Stimulated activated naive CD4-positive, alpha-beta T cell treated with Interleukin-2 at 50 U/mL for 16 hours (primary cell): ENCODE measurements at places on chromosomes 2 and 18.

DNA sequence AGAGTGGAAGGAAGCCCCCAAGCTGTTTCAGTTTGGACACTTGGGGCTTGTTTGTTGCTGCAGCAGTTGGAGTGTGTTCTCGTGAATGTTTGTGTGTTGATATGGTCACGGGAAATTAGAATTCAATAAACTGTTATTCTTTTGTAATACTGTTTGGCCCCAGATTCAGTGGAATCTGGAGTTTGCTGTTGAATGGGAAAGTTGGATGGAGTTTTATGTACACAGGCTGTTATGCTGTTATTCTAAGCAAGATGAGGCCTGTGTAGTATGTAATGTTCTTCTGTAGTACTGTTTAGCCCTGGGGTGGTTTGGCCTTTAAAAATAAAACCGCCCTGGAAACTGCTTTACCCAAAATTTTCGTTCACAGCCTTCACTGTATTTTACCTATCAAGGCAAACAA, 810.4 kb upstream of the HS6ST1 start:
- DNase-seq, result no peak

- DNase-seq, result peak; percentile 5
Observed at GRCh38 chr2:29309090-29310029, 194.1 kb downstream of the CLIP4 start.

- no peak for DNase-seq
Observed at GRCh38 chr2:123370186-123370585, 654.9 kb upstream of the CNTNAP5 start.

DNA sequence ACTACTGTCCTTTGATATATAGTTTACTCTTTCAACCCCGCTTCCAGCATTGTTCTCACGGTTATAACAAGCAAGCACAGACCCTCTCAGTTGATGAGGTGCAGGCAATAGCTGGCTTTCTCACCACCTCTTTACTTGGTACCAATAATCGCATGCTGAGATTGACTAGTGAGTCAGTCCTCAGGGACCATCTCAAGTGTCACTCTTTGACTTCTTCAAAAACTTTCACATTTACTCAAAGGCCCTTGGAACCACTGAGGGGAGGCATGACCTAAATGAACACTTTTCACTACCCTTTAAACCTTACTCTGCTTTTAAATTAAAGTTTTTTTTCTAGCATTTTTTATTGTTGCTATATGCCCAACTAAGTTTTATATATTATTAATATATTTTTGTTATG, 101.8 kb downstream of the DAW1 start:
- DNase-seq, result no peak

- no peak for DNase-seq
Observed at GRCh38 chr2:178700136-178700535, 107.1 kb downstream of the TTN start.

DNA sequence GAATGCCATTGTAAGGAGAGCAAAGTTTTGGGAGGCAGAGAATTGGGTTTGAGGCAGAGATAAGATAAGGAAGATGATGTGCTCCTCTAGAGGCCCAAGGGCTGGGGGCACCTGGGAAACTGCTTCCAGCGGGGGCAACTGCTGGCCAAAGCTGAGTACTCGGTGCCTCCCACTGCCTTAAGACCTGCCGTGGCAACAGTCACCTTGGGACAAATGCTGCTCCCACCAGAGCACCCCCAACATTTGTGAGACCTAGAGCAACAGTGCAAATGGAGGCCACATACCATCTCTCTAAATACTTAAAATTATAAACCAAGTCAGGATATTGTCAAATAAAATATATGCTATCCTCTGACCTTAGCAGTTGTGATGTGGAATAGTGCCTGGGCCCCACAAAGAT, 127.1 kb downstream of the CAPN13 start:
- no peak for DNase-seq

GRCh38 chr18:3511980-3512379, 62.0 kb downstream of the TGIF1 start:
- DNase-seq, result peak; percentile 1

DNA sequence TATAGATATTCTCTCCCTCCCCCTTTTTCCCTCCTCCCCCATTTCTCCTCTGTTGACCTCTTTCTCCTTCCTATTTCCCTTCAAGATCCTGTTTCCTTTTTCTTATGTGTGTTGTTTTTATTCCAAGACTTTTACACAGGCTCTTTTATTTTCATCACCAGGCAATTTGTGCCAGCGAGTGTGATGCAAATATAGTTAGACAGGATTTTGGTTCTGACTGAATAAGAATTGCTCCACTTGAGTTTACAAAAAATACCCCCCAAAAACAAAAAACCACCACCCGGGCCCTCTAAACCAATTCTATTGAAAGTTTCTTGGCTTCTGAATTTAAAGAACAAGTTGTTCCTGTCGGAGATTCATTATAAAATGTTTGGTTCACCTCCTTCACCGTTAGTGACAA, 50.9 kb upstream of the MAPK4 start:
- no peak for DNase-seq

- DNase-seq, result no peak
Observed at GRCh38 chr2:207284556-207285472, 119.1 kb upstream of the KLF7 start.

DNA sequence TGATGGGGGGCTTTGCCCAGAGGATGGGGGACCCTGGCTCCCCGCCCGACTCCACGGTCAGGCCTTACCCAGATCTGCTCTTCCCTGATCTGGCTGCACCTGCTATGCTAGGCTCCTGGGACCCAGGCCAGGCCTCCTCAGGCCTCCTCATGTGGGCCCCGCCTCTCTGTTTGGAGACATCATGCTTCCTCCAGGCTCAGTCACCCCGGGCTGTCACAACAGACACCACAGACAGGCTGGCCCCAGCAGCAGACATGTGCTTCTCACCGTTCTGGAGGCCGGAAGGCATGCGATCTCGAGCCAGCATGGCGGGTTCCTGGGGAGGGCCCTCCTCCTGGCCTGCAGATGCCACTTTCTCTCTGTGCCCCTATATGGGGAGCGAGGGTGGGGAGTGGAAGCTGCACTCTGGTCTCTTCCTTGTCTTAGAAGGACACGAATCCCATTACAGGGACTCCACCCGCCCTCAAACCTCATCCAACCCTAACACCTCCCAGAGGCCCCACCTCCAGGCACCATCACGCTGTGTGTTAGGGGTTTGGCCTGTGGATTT, 10.8 kb upstream of the NEU4 start:
- no peak for DNase-seq

GRCh38 chr18:47975701-47976100, 45.2 kb upstream of the SMAD2 start:
- DNase-seq, result no peak

DNA sequence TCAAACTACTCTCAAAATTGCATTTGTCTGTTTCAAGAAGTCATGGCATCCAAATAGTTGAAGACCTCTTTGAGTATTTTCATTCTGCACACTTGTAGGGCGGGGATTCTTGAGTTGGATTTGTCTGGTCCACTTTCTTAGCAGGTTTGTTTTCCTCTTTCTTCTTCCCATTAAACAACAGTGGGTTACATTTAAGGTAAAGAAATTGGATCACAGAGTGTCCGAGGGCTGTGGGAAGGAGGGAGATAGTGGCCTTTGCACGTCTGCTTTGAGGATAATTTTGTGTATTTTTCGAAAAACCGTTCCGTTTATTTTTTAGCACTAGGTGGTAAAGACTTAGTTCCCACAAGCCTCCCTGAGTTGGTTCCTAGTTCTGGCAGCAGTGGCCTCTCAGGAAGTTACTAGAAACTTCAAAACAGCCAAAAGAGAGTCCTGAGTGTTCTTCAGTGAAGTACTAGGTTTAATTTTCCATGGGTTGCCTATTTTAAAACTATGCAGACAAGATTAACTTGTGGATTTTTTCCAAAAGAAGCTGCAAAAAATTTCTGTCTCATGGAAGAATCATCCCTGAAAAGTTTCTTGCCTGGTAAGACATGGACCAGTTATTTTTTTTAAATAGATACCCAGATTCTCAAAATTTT, 107.9 kb downstream of the CDC42EP3 start:
- DNase-seq, result no peak

GRCh38 chr18:35749701-35750100, 168.2 kb downstream of the GALNT1 start:
- no peak for DNase-seq

GRCh38 chr2:174997110-174997509, 8.1 kb downstream of the CHN1 start:
- no peak for DNase-seq

DNA sequence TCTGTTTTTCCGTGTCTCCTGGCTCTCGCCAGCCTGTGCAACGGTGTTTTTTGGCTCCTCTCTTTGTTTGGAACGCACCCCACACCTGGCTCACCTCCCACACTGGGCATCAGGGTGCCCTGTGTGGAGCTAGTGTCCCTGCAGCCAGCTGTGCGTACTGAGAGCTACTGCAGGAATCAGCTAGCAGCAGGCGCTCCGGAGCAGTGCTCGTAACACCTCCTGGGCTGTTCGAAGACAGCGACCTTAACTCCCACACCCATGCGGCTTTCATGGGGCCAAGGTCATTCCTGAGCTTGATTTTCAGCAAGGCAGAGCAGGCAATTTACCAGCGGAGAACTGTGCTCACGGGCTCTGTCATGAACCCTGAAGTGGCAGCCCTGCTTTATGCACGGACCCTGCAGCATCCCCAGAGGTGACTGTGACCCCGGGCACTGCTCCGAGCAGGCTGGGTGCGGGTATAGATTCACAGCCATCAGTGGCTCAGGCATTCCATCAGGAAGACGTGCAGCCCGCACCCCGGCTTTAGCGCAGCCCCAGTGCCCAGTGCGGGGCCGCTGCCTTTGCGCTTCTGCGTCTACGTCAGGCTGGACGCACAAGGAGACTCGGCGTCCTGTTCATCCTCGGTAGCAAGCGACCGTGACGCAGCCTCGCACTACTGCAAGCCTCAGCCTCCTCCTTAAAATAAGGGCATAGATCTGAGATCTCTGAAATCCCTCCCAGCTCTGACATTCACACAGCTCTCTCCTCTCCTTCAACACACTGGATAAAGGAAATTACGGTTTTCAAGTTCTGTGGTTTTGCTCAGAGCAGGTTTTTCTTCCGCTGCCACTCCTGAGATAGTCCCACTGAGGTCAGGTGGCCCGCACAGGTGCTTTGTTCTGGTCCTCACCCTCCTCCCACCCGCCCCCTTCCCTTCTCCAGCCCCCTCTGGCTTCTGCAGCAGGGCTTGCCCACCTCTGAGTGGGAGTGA, 58.2 kb downstream of the ADI1 start:
- DNase-seq, result no peak
